Left lung (tissue), 14 donors: ENCODE measurements at places on chromosomes 7 and 10. TPM values are rescaled to one million over a fixed set of nuclear protein-coding genes. Genes with fewer than 3 reads are reported as not detected.

- H3K36me3 ChIP-seq: no peaks in the 10 kb centered on the region
- H3K4me3 ChIP-seq: no peak overlapping the region
- H3K4me1 ChIP-seq: no peaks in the 10 kb centered on the region
These were observed 49.7 kb downstream of the SEMA3A start for GRCh38 chr7:84144935-84145334.

DNA sequence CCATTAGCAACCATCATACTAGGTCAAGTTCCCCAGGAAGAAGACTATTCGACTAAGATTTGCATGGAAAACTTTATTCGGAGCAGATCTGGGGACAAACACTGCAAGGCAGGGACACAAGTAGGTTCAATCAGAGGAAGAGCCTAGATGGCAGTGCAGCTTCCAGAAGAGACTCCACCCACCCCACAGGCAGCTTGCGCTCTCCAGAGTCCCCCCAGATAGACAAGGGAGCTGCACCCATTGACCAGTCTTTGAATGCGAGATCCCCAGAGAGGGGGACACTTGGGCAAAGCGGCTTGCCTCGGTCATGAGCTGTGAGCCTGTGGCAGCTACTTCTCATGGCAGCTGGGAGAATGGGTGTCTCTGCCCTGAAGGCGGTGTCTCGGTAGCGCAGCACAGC lies 4.2 kb downstream of the GALNTL5 start:
- no peak overlapping the region for H3K27ac ChIP-seq
- H3K27me3 ChIP-seq: no peaks in the 10 kb centered on the region
- no peaks in the 10 kb centered on the region for H3K36me3 ChIP-seq
- H3K4me3 ChIP-seq: no peak overlapping the region

DNA sequence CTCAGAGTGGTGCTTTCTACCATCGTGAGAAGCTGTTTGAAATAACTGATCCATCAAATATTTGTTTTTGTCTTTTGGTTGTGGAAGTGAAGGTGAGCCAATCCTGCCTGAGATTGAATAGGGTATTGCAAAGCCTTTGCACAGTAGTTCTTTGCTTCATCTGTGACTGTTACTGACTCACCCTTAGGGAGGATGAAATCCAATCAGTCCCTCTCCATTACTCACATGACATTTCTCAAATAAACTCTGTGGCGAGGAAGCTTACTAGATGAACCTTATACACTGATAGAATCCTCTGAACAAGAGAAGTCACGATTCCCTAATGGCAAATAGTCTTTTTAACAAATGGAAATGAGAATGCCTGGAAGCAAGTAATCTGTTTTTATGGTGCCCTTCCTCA lies 31.9 kb downstream of the HEPACAM2 start:
- no peaks in the 10 kb centered on the region for H3K27me3 ChIP-seq
- H3K36me3 ChIP-seq: no peaks in the 10 kb centered on the region
- no peak for DNase-seq
- H3K27ac ChIP-seq: no peak overlapping the region
- no peak overlapping the region for H3K4me3 ChIP-seq

DNA sequence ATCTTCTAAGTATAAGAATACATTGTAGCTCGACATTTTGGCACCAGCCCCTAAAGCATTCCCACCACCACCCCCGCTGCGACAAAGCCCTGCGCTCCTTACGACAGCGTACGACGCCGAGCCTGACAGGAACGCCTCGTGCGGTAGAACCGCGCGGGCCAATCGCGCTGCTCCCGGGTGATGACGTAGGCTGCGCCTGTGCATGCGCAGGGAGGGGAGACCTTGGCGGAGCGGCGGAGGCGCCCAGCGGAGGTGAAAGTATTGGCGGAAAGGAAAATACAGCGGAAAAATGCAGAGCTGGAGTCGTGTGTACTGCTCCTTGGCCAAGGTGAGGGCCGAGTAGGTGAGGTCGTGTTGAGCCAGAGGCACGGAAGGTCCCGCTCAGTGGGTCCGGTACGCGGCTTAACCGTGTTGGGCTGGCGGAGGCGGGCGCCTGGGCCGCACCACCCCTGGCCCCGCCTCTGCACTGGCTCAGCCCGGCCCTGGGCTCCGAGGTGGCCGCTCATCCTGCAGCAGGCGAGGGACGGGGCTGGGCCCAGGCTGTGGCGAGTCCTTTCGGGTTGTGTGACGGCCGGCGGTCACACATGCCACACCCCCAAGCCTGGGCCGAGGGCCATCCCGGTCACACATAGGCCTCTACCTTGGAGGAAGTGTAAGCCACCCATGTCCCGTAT lies at the start of gene DLD:
TSS of gene DLD (plus strand) at position 222 of the 674 bp plus-strand sequence. CDS start at position 290, 68 bp downstream.
- H3K4me3 ChIP-seq: peak within 1 kb of the TSS; percentile 56
- H3K27ac ChIP-seq: peak within 1 kb of the TSS; percentile 97
- peak; percentile 96 for DNase-seq
- peaks cover 19% of the 10 kb centered on the region for H3K4me1 ChIP-seq
- peaks cover 4% of the 10 kb centered on the region for H3K27me3 ChIP-seq

DNA sequence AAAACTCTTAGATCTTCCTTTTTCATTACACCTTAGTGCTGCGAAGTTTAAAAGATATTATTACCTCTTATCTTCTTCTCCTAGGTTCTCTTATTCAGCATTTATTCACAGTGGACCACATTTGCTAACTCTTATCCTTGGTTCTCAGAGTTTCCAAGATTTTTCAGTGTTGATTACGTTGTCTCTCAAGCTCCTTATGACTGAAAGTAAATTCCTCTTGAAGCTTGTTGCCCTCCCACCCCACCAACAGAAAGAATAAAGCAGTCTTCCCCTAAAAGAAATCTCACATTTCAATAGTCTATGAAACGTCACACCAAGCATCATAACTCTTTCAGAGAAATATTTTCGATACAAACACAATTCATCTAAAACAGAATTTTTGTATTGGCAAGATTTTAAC lies 362.5 kb downstream of the MAGI2 start:
- no peak for DNase-seq
- no peak overlapping the region for H3K4me3 ChIP-seq
- no peaks in the 10 kb centered on the region for H3K4me1 ChIP-seq
- H3K36me3 ChIP-seq: no peaks in the 10 kb centered on the region

- H3K36me3 ChIP-seq: no peaks in the 10 kb centered on the region
- H3K27ac ChIP-seq: no peak overlapping the region
- no peak for DNase-seq
- H3K4me3 ChIP-seq: no peak overlapping the region
- H3K4me1 ChIP-seq: no peaks in the 10 kb centered on the region
These were observed 58.0 kb downstream of the RAMP3 start for GRCh38 chr7:45215601-45216062.

DNA sequence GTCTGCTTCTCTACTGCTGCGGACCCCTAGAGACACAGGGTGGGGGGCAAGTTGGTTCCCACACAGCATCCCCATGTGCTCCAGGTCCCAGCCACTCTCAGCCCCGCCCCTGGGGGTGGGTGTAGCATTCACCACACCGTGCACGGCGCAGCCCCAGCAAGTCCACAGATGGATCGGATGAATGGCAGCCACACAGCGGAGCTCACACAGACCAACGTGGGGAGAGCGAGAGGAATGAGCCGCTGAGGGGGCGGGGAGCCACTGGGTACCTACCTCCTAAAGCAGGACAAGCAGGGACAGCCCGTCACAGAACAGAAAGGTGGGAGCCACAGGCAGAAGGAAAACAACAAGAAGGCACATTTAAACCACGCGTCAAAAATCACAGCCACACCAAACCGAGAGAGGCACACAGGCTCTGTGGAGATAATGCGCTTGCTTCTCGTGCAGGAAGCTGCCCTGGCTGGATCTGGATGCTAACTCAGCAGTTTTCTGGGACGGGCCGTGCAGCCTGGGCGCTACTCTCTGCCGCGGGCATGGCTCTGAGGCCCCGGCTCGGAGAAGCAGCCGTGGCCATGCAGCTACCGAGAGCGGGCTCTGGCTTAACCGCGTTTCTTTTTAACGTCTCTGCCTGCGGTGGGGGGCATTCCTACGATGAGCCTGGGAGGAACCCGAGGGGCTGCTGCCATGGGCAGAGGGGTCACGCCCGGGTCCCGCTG lies 102.5 kb downstream of the CYTH3 start:
- H3K36me3 ChIP-seq: no peaks in the 10 kb centered on the region
- H3K4me3 ChIP-seq: no peak overlapping the region
- H3K4me1 ChIP-seq: no peaks in the 10 kb centered on the region
- H3K27me3 ChIP-seq: no peaks in the 10 kb centered on the region

- no peaks in the 10 kb centered on the region for H3K4me1 ChIP-seq
- no peak overlapping the region for H3K27ac ChIP-seq
- no peaks in the 10 kb centered on the region for H3K27me3 ChIP-seq
- peaks cover 36% of the 10 kb centered on the region for H3K36me3 ChIP-seq
- no peak for DNase-seq
These were observed 32.7 kb upstream of the SH2B2 start for GRCh38 chr7:102253973-102254370.

- no peak overlapping the region for H3K27ac ChIP-seq
- H3K4me3 ChIP-seq: no peak overlapping the region
- H3K36me3 ChIP-seq: no peaks in the 10 kb centered on the region
- H3K27me3 ChIP-seq: no peaks in the 10 kb centered on the region
- DNase-seq: no peak
- H3K4me1 ChIP-seq: no peaks in the 10 kb centered on the region
These were observed 271.0 kb upstream of the COBL start for GRCh38 chr7:51587604-51588003.

GRCh38 chr7:35727571-35727970 lies 32.6 kb upstream of the HERPUD2 start:
- no peak overlapping the region for H3K4me3 ChIP-seq
- no peak overlapping the region for H3K27ac ChIP-seq
- no peaks in the 10 kb centered on the region for H3K36me3 ChIP-seq
- no peaks in the 10 kb centered on the region for H3K4me1 ChIP-seq
- DNase-seq: no peak

GRCh38 chr10:50417486-50417885 lies 166.2 kb upstream of the ASAH2 start:
- H3K27me3 ChIP-seq: no peaks in the 10 kb centered on the region
- H3K4me3 ChIP-seq: peak overlapping the region; percentile 61
- no peak for DNase-seq
- H3K4me1 ChIP-seq: peaks cover 23% of the 10 kb centered on the region

- H3K27ac ChIP-seq: no peak overlapping the region
- DNase-seq: no peak
- no peak overlapping the region for H3K4me3 ChIP-seq
- peaks cover 19% of the 10 kb centered on the region for H3K27me3 ChIP-seq
- H3K36me3 ChIP-seq: no peaks in the 10 kb centered on the region
- no peaks in the 10 kb centered on the region for H3K4me1 ChIP-seq
These were observed 4.9 kb downstream of the PKD2L1 start for GRCh38 chr10:100325158-100325557.

DNA sequence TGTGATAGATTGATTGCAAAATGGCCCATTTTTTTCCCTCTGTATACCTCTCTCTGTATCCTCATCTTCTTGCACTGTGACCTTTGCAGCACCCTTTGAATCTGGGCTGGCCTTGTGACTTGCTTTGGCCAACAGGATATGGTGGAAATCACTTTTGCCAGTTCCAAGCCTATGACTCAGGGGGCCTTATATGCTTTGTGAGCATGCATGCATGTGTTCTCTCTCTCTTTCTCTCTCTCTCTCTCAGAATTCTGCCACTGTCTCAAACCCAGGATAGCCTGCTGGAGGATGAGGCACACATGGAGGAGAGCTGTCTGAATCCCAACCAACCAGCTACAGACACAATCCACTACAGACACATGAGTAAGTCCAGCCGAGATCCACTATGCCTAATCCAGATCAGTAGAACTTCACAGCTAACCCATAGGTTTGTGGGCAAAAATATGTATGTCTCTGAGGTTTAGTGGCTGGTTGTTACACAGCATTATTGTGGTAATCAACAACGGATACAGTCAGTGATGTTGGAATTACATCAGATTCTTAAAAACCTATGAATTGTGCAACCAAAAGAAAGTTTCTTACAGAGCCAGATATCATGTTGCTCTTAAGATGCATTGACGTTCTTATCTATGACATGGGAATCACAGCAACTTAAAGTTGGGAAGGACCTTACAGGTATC lies 41.8 kb upstream of the ABCB4 start:
- no peak overlapping the region for H3K27ac ChIP-seq
- no peaks in the 10 kb centered on the region for H3K4me1 ChIP-seq

- H3K27me3 ChIP-seq: no peaks in the 10 kb centered on the region
- H3K4me1 ChIP-seq: peaks cover 40% of the 10 kb centered on the region
- no peak overlapping the region for H3K27ac ChIP-seq
- no peak overlapping the region for H3K4me3 ChIP-seq
These were observed 46.1 kb downstream of the TNPO3 start for GRCh38 chr7:129008645-129009414.

GRCh38 chr10:4208499-4208898 lies 423.5 kb upstream of the KLF6 start:
- no peaks in the 10 kb centered on the region for H3K27me3 ChIP-seq
- H3K27ac ChIP-seq: no peak overlapping the region
- no peaks in the 10 kb centered on the region for H3K36me3 ChIP-seq
- no peak overlapping the region for H3K4me3 ChIP-seq

Gene TMEM196
- total RNA-seq: not detected
